ENCODE measurements at places on chromosomes 16 and 17.

GRCh38 chr16:87463722-87464690 is 28.8 kb downstream of the ZCCHC14 start:
- DNase-seq: no peak

- DNase-seq: peak; percentile 50
Observed at GRCh38 chr17:56592487-56593085, 913 bp upstream of the NOG start.

DNA sequence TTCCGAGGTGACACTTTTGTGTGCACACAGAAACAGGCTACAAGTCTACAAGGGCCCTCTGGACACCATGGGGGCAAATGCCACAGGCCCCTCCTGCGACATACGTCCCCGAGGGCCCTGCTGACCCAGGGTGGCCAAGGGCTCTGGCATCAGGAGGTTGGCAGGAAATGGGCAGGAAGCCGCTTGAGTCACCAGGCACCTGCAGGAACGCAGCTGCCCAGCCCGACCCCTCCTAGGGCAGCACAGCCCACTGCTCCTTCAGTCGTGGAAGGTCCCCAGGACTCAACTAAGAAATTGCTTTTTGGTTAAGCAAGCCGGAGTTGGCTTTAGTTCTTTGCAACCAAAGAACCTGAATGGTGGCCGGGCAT is 8.1 kb downstream of the CORO7 start:
- DNase-seq: no peak

GRCh38 chr17:6394055-6394606 is 40.8 kb downstream of the AIPL1 start:
- DNase-seq: no peak

- DNase-seq: no peak
Observed at GRCh38 chr16:80583466-80583865, 42.7 kb downstream of the DYNLRB2 start.

Data from NCI-H2171 (cell line).